ENCODE measurements at places on chromosomes 3 and 15.
A peak's percentile ranks its signal among the peaks of the same experiment; 100 is the strongest.

- DNase-seq = no peak
Observed at GRCh38 chr3:171266034-171266739, 194.0 kb downstream of the TNIK start.

GRCh38 chr15:77630956-77631744 is 1.6 kb downstream of the LINGO1 start:
- DNase-seq = peak; percentile 55

GRCh38 chr15:78079298-78080087 is 2.0 kb upstream of the TBC1D2B start:
- DNase-seq = no peak

DNA sequence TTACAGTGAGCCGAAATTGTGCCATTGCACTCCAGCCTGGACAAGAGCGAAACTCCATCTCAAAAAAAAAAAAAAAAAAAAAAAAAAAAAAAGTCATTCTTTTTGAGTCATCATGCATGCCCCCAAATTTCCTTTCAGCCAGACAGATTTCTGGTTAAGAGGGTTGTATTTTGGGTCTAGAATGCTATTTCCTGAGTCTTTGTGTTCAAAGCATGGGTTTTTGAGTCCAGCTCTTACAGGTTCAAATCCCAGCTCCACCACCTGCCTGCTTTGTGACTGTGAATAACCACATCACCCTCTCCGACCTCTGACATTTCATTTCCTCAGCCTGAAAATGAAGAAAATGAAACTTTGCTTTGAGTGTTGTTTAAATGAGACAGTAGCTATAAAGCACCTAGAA is 9.3 kb upstream of the C15orf61 start:
- DNase-seq = no peak

DNA sequence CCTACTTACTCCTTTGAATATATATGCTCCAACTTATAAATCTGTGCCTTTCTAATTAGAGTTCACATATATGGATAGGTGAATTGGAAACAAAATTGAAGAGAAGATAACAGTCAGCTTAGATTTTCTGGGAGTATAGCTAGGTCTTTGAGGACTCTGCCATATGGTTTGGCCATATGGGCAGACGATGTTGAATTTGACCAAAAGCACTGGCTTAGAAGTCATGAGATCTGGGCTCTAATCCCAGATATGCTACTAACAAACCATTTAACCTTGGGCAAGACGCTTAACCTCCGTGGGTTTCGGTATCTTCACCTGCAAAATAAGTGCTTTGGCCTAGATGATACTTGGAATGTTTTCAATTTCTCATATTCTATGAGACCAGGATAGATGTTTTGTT is 154.1 kb downstream of the LSAMP start:
- DNase-seq = no peak

DNA sequence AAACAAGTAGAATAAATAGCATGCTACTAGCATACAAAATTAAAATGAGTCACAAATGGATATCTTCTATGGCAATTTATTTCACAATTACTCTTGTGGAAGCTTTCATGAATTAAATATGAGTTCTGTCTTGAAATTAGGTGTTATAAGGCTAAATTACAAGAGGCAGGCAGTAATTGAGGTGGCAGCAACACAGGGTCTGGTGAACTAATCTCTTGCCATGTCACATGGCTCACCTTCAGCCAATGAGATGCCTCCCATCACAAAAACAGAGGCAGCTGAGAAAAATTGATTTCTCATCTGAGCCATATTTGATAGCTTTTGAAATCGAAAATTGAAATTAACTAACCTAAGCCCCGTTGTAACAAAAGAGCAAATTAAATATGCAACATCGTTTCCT is 268.8 kb downstream of the NR2F2 start:
- no peak for DNase-seq
